ACHN (cell line): ENCODE measurements at places on chromosomes 7 and 10.
A peak's percentile ranks its signal among the peaks of the same experiment; 100 is the strongest.

GRCh38 chr7:47506382-47507339 is 75.2 kb downstream of the TNS3 start:
- no peak for DNase-seq

GRCh38 chr7:101542527-101543241 is 86.4 kb downstream of the MYL10 start:
- DNase-seq: peak; percentile 73

GRCh38 chr7:47465191-47465590 is 116.7 kb downstream of the TNS3 start:
- no peak for DNase-seq

GRCh38 chr7:24825931-24826661 is 68.8 kb upstream of the GSDME start:
- peak; percentile 82 for DNase-seq

DNA sequence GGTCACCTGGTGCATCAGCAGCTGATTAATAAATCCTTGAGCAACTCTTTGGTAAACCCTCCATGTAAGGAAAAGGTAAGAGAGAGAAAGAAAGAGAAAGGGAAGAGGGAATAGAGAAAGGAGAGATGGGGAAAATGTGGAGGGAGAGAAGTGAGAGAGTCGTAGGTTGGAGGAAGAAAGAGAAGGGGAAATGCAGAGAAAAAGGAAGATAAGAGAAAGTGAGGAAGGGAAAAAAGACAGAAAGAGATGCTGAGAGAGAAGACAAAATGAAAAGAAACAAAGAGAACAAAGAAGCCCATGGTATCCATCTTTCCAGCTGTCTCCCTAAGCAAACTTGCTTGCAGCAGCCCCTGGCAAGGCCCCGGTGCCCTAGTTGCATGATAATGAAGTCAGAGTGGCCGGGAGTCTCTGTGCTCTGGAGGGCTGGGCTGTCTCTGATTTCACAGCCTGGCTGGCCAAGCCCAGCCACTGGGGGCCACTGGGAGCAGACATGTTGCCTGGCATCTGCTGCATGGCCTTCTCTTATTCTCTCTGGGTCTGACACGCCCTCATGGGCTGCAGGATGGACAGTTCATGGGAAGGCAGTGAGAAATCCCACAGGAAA is 48.4 kb downstream of the PRR15 start:
- no peak for DNase-seq

DNA sequence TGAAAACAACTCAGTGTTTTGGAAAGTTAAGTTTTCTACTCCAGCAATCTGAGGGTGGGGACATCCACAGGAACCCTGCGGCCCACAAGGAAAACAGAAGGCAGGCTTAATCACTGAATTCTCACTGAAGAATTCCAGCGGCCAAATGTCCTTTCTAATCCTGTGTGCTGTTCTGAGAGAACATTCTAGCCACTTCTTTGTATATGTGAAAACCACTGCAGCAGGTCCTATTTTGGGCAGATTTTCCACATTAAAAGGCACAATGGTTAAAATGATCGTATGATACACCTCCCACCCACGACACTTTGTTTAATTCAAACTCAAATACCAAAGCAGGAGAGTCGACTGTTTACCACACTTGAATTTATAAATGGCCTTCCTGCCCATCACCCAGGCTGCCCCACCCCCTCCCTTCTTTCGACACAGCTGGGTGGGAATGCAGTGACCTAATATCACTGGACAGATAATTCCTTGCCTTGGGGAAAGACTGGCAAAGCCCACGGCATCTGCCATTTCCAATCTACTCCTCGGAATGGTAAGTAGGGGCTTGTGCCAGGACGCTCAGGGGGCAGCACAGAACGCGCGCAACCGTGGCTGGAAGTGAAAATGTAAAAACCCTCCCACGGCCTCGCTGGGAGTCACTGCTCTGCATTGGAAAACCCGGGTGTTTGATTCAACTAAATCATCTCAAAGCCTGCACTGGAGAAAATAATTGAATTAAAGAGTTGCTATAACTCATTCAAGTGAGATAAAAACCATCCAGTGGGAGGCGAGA is 67.0 kb downstream of the CTBP2 start:
- no peak for DNase-seq

GRCh38 chr10:122178655-122179054 is 92.4 kb upstream of the BTBD16 start:
- DNase-seq: no peak

GRCh38 chr10:110617425-110618229 is 26.5 kb upstream of the RBM20 start:
- no peak for DNase-seq

- no peak for DNase-seq
These were observed 189.9 kb upstream of the ADO start for GRCh38 chr10:62614389-62615157.

- DNase-seq: no peak
These were observed 250.9 kb upstream of the MKLN1 start for GRCh38 chr7:131076711-131077181.

GRCh38 chr7:32658034-32658433 is 162.7 kb downstream of the AVL9 start:
- peak; percentile 87 for DNase-seq

GRCh38 chr7:26627891-26628341 is 236.5 kb downstream of the SKAP2 start:
- no peak for DNase-seq

DNA sequence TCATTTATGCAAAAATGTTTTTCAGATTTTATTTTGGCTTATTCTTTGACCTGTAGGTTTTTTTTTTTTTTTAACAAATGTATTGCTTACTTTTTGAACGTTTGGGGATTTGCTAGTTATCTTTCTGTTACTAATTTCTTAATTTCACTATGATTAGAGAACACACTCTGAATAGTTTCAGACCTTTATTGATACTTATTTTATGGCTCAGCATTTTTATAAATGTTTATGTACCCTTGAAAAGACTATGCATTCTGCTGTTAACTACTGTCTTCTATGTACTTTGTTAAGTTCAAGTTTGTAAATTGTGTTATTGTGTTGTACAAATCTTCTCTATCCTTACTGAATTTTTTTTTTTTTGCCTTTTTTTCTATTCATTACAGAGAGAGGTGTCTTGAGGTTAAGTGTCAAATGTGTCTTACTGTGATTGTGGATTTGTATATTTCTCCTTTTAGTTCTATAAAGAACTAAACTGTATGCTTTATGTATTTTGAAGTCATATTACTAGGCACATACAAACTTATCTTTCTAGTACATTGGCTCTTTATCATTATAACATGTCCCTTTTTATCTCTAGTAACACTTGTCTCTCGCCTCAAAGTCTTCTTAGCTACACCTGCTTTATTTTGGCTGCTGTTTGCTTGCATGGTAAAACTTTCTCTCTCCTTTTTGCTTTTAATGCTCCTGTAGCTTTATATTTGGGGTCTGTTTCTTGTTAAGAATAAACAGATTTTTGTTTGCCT is 8.1 kb downstream of the MKLN1 start:
- DNase-seq: no peak

GRCh38 chr10:102967123-102967522 is 49.0 kb downstream of the CNNM2 start:
- no peak for DNase-seq

GRCh38 chr10:114576716-114577115 is 81.4 kb downstream of the ABLIM1 start:
- no peak for DNase-seq

DNA sequence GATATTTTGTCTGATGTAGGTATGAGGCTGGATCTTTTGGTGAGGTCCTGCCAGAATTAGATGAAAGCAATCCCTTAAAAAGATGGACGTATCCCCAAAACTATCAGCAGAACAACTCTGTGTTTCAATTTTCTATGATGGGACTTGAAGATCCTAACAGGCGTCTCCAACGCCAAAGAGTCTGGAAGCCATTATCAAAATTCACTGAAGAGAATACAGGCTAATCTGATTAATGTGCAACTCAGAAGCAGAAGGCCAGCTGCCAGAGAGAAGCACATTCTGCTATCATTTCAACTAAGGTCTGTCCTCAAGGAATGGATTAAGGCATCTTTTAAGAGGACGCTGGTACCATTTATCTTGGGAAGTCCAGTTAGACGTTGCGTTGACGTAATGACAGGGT is 119.7 kb downstream of the FGFR2 start:
- DNase-seq: no peak

DNA sequence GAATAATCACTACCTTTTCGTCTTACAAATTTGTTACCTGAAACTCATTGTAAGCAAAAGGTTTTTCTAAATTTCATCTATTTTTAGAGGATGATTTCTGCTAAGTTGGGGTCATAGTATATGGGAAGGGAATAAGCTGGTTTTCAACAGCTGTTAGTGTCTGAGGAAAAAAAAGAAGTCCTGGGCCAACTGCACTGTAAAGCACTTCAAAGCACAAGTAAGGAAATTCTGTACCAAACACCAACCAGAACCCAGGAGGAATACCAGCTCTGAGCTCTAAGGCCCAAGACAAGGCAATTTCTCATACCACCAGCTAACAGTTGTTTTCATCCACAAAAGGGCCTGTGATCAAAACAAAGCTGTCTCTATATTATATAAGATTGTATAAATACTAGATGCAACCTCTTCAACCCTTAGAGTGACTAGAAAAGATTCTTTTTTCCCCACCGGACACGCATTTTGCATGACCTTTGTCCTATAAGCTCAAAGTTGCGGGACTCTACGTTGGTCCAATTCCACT is 6.1 kb upstream of the MEOX2 start:
- no peak for DNase-seq

DNA sequence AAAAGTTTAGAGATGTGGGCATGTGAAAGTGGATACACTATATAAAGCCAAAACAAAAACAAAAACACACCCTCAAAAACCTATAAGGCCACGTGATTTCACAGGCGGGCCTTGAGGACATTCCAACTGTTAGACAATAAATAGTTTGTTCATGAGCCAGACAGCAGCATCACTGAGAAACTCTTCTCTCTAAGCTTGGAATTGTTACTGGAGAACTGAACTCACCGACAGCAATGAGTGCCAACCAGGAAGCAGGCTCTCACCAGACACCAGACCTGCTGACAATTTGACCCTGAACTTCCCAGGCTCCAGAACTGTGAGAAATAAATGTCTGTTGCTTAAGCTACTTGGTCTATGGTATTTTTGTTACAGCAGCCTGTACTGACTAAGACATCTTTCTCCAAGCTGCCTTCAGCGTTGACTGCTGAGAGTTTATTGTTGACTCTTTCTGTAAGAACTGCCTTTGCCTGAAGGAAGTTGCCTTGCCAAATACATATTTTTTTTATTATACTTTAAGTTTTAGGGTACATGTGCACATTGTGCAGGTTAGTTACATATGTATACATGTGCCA is 107.5 kb downstream of the EPDR1 start:
- DNase-seq: no peak

- DNase-seq: no peak
These were observed 237.5 kb upstream of the GRB10 start for GRCh38 chr7:51019891-51020870.

- DNase-seq: no peak
These were observed 79.8 kb upstream of the ARID5B start for GRCh38 chr10:61821693-61822092.

GRCh38 chr7:1284743-1285458 is 52.2 kb downstream of the UNCX start:
- DNase-seq: no peak

DNA sequence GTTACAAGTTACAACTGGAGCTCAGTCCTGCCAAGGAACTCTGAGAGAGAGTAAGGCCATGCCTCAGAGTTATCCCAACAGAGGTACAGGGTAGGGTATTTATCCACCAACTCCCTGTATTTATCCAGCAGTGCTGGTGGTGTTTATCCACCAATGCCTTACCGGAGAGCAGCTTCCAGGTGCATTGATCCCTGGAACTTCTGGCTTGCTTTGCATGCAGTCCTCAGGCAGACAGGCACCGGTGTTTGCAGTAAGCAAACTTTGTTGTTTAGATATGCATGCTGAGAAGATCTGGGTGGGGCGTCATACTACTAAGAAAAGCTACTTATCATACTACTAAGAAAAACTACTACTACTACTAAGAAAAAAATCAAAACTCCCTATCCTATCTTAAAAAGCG is 92.4 kb downstream of the CYP26A1 start:
- DNase-seq: no peak

DNA sequence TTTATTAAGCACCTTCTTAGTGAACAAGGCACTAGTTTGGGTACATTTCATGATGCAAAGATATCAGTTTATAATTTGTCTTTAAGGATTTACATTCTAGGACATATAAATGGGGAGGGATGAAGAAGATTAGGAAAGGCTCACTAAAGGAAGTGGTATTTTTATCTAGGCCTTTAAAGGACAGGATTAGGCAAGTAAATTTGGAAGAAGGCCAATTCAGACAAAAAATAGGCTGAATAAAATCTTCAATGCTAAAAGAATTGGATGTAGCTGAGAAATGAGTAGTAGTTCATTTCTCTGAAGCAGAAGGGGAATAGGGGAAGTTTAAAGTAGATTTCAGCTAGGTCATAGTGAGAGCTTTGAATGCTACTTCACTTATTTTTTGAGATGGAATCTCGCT is 4.8 kb upstream of the FAM24B start:
- no peak for DNase-seq

GRCh38 chr10:15374156-15374555 is 3.1 kb upstream of the FAM171A1 start:
- no peak for DNase-seq

DNA sequence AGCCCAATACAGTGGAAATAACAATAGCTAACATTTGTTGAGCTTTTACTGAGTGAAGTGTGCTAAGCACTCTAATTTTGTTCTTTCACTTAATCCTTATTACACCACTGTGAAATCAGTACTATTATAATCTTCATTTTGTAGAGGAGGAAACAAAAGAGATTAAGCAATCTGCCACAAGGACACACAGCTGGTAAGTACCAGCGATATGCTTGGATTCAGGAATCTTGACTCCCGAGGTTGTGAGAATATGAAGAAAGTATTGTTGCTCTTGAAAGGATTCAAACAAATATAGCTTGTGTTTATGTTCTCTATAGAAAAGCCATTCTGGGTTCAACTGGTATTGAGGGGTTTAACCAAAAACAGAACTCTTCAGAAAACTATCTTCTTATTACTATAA is 93.7 kb upstream of the HECTD2 start:
- no peak for DNase-seq

DNA sequence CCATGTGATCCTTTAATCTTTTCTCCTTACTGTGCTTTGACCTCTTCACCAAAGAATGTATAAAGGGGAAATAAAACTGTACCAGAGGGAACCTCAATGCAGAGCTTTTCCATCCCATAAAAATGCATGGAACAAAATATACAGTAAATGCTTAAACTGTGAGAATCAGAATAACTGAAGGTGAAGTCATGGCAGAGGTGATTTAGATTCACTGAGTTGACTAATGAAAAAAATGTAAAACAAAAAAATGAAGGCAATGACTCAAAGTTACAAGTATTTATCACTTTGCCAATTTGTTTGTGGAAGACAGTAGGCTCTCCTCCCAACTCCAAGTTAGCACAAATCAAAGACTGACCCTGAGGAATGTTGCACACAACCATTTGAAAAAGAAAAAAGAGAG is 1331.6 kb upstream of the SORCS1 start:
- no peak for DNase-seq

GRCh38 chr10:29304264-29304994 is 15.6 kb downstream of the LYZL1 start:
- peak; percentile 56 for DNase-seq

DNA sequence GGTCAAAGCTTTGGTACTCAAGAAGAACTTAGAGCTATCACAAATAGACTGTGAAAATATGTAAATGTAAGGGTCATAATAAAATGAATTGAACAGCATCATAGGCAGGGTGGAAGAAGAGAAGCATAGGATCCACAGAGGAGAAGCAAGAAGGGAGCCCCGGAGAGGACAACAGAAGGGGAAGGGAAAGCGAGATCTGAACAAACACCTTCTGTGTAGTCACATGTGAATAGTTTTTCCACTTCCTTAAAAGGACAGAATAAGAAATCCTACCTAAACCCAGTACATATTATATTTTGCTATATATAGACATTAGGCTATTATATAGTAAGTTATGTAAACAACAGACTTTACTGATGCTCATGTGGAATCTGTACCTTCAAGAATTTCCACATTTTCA is 160.2 kb downstream of the DKK1 start:
- DNase-seq: no peak
